ENCODE measurements at places on chromosomes 2 and 18.

DNA sequence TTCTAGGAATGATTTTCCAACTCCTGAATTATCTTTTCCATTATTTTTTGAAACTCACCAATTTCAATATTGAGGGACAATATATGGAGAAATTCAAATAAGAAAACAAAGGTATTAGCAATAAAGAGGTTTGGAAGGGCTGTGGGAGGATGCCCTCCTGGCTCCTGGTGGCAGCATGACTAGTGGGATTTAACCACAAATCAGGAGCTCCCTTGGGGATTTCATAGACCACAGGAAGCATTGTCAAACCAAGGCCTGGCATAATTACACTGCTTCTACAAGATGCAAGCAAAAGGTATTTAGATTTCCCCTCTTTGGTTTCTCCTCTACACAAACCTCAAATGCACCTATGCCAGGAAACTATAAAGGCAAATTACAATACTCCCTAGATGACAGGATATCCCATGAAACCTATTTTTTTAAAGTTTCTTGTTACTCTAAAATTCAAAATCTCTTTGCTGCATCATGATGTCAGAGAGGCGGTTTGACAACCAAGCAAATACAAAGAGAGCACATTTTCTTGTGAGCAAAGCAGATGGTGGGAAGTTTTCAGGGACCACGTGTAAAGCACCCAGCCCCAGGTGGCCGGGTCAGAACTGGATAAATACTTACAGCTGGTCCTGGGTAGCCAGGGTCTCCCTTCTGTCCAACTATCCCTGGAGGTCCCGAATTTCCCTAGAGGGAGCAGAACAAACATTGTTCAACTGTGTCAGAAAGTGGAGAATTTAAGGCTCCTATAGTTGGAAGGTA is 67.9 kb downstream of the COL6A3 start:
- DNase-seq = no peak

DNA sequence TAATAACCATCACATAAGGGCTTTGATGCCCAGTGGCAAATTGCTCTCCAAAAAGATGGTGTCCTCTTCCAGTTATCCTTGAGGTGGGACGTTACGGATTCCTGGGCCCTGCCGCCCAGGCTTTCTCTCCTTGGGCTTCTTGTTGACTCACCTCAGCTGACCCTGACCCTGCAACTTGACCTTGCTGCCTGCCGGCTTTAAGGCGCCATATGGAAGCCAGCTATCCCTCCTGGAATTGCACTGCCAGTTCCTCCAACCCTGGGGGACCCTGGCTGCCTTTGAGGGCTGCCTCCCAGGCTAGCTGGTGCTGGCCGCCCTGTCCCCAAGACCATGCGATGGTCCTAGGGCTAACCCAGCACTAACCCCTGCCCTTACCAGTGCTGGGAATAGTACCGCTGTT is 28.3 kb upstream of the B3GNT7 start:
- no peak for DNase-seq

GRCh38 chr2:187468262-187468661 is 20.2 kb upstream of the CALCRL start:
- no peak for DNase-seq

DNA sequence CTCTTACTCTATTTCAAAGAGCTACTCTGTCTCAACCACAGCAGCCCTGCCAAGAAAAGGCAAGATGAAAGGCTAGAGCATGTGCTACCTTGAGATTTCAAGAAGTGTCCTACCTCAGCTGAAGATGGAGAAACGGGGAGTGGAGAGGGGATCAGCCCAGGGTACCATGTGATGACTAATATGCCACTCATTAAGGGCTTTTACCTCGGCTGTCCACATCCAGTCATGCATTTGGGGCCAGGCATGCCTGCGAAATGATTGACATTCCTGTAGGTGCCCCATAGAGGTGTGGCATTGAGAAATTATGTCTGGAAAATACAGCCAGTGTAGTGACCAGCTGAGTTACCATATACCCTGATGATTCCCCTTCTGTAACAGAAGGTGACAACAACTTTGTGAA is 96.1 kb downstream of the NRP2 start:
- no peak for DNase-seq

GRCh38 chr2:191265311-191266170 is 20.3 kb downstream of the MYO1B start:
- no peak for DNase-seq

DNA sequence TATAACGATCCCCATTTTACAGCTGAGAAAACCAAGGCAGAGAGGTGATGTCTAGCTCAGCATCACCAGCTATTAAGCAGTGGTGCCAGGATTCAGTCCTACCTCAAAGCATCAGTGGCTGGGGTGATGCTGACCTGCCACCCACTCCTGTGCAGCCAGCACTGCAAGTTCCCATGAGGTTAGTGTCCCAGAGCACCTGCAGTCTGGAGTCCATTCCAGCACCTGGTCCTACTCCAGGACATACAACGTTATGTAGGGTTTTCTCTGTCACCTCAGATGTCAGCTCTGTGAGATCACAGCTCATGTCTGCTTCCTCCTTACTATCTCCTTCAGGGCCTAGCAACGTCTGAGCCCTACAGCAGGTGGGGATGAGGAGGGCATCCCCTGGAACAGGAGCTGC is 328.0 kb upstream of the HS6ST1 start:
- no peak for DNase-seq

GRCh38 chr2:10287761-10288160 is 14.9 kb upstream of the HPCAL1 start:
- DNase-seq = peak; percentile 65

DNA sequence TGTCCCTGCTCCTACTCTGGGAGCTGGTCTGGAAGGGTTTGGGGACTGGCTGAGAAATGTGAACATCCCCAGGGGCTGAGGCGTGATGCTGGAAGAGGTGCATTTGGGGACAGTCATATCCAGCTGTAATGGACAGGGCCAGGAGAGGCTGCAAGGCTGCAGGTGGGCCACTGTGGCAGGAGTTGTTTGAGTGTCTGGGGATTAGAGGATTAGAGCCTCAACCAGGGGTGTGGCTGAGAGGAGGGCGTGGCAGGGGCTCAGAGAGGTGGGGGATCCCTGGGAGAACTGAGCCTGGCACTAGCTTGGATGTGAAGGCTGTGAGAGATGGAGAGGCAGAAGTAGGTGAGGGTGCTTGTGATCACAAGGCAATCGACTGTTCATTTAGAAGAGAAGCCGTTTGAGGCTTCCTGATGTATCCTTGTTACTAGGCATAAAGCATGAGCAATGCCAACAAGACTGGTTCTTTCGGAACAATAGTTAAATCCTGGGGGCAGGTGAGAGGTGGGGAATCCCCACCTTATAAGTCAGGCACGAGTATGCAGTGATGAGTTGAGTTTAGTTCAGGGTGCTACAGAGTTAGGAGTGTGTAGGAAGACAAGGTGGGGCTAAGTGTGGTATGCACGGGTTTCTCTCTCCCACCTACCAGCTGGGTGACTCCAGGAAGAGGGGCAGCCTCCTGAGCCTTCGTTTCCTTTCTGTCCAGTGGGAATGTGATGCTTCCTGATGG is 31.9 kb downstream of the SH3RF3 start:
- DNase-seq = no peak

DNA sequence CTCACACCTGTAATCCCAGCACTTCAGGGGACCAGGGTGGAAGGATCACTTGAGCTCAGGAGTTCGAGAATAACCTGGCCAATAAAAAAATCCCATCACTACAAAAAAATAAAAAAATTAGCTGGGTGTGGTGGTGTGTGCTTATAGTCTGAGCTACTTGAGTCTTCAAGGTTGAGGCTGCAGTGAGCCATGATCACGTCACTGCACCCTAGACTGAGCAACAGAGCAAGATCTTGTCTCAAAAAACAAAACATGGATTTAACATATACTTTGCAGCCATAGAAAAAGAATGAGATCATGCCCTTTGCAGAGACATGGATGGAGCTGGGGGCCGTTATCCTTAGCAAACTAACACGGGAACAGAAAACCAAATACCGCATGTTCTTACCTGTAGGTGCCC is 22.2 kb downstream of the SH2D6 start:
- no peak for DNase-seq

- peak; percentile 99 for DNase-seq
Observed at GRCh38 chr2:96265840-96266679, at the start of the genes CIAO1 and TMEM127. CIAO1 (plus strand) TSS chr2:96266225; CDS start chr2:96266351, 126 bp downstream. TMEM127 (minus strand) TSS chr2:96265997; CDS start chr2:96265381, 616 bp downstream.

- no peak for DNase-seq
Observed at GRCh38 chr2:190482451-190482850, 52.1 kb downstream of the NEMP2 start.

- no peak for DNase-seq
Observed at GRCh38 chr18:75472396-75472795, 44.9 kb upstream of the SMIM21 start.

GRCh38 chr2:195094330-195094729 is 562.7 kb upstream of the SLC39A10 start:
- peak; percentile 1 for DNase-seq

GRCh38 chr2:227960317-227960716 is 88.9 kb downstream of the DAW1 start:
- DNase-seq = no peak

DNA sequence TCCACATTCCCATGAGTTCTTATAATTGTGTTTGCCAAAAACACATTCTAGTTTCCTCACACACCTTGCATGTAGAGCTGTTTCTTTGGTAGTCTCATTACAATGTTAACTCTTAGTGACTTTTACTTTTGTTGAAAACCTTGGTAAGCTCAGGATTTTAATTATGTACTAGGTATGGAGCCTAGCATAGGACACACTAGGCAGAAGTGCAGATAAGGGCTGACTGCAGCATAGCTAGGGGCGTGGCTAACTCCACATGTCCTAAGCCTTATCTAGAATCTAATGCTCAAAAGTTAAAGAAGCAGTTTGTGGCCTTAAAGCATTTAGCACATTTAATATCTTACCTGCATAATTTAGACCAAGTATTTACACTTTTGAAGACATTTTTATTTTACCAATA is 153.7 kb upstream of the FBXO11 start:
- DNase-seq = no peak

DNA sequence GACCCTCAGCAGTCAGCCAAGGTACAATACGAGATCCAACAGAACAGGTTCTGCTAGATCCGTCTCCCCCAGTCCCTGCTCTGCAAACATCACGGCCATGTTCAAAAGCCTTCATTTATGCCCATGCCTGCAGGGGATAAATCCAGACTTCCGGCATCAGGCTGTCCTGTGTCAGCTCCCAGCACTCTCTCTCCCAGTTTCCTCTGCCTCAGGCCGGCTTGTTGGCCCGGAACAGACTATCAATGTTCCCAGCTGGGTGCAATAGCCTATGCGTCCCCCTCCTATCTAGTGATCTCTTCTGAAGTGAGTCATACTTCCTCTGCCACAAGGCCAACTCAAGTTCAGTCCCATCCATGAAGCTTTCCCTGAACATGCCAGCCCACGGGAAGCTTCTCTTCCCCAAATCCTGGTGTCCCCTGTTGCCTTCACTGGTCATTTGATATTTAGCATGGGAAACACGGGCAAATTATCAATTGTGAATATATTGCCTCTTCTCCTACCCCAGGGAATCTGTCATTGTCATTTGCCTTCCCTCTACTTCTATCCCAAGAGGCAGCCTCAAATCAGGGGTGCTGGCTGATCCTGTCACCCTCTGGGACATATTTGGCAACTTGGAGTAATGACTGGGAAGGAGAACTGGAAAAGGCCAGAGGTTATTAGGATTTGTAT is 51.1 kb downstream of the CAPN13 start:
- peak; percentile 4 for DNase-seq

DNA sequence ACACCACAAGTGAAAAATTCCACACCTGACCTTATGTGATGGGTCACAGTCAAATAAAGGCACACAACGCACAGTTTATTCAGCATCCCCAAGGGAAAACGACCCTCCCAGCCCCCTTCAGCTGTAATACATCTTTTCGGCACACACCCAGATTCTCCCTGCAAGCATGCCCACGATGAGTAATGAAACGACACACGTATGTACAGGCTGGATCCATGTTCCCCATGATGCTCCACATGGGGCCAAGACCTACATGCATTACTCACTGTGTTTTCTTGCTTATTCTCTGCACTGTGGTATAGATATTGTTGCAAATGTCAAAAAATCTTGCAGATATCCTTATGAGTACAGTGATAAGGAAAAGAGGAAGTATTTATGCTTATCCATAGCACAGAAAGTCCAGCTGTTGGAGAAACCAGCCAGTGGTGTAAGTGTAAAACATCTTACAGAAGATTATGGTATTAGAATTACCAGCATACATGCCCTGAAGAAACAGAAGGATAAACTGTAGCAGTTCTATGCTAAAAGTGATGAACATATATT is 32.5 kb upstream of the SGPP2 start:
- peak; percentile 29 for DNase-seq

- no peak for DNase-seq
Observed at GRCh38 chr2:230795856-230796255, 68.9 kb upstream of the ITM2C start.

DNA sequence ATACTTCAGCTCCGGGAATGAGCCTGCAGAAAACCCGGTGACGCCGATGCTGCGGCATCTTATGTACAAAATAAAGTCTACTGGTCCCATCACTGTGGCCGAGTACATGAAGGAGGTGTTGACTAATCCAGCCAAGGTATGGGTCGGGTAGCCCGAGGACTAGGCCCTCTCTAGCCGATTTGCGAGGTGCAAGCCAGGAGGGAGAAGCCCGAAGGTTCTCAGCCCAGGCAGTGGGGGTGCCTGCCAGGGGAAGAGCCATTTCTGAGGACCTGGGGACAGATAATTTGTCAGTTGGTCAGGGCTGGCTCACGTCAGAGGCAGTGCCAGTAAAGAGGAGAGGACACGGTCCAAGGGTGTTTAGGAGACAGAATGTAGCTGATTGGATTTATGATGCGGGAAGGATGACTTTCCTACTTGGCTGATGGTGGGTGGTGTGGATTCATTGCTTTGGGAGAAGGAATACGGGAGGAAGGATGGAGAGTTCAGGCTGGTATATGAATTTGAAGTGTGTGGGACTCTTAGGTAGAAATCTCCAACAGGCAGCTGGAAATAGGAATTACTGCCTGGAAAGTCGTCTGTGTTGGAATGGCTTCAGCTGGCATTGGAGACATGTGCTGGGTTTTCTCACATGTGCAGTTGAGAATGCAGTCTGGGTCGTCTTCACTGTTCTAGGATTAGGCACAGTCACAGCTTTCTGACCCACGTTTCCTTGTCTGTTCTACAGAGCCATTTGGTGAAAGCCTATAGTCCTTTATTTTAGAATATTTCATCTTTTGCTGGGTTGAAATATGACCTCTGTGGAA is 874 bp downstream of the NDUFAF7 start:
- DNase-seq = no peak

DNA sequence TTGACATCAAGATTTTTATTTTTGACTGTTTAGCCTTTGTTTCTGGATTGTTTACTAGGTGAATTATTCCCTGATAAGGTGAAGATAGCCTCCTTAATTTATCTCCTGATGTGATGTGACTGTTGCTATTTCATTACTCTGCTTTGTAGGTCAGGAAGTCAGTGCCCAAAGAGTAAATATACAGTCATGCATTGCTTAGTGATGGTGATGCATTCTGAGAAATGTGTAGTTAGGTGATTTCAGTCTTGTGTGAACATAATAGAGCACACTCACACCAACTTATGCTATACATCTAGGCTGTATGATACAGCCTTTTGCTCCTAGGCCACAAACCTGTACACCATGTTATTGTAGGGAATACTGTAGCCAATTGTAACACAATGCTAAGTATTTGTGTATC is 102.4 kb upstream of the THUMPD2 start:
- no peak for DNase-seq
